ENCODE measurements at places on chromosomes 13 and 19. TPM values are rescaled to one million over a fixed set of nuclear protein-coding genes. Genes with fewer than 3 reads are reported as not detected.

GRCh38 chr13:74299721-74300120 lies 165.5 kb upstream of the KLF12 start:
- no peak for DNase-seq

- DNase-seq = no peak
Measured at GRCh38 chr13:97853550-97853949, 99.9 kb upstream of the IPO5 start.

The RNF17 gene
- total RNA-seq = not detected

The KLK15 gene
- total RNA-seq = not detected

- no peak for DNase-seq
Measured at GRCh38 chr13:49218493-49219051, 1.6 kb upstream of the MLNR start.

DNA sequence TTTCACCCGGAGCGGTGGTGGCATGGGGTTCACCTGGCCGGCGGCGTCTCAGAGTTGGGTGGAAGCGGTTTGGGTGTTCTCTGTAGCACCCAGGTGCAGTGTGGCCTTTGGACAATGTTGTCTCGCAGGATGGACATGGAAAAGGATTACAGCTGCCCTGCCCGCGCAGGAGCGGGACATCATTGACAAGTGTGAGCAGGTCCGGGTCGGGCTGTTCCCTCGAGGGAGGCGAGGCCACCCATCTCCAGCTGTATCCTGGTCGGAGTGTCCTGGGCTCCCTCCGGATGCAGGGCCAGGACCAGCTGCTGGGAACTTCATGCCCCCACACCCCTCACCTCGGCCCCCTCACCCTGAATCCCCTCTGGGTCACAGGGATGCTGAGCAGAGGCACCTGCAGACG lies 7.8 kb upstream of the ZNF14 start:
- DNase-seq = no peak

Data from suprapubic skin (tissue), 4 donors.